ENCODE measurements at places on chromosomes 4 and X. TPM values are rescaled to one million over a fixed set of nuclear protein-coding genes. Genes with fewer than 3 reads are reported as not detected.

DNA sequence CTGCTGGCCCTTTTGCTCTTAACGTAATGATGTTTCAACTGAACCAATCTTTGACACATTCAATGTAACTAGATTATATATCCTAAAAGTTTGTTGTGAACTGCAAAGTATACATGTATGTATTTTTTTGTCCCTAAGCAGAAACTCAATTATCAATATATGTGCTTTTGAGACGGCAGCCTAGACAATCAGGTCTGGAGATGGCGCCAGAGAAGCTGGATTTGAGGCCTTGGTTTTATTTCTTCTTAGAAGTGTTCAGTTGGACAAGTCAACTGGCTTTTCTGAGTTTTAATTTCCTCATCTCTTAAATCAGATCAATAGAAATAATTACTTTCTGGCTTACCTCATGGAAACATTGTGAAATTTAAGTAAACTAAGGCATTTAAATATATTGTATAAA is 62.5 kb downstream of the DCAF8L1 start:
- no peak for DNase-seq
- no peak overlapping the region for H3K4me3 ChIP-seq
- H3K27ac ChIP-seq = no peak overlapping the region
- no peaks in the 10 kb centered on the region for H3K4me1 ChIP-seq
- H3K36me3 ChIP-seq = no peaks in the 10 kb centered on the region

DNA sequence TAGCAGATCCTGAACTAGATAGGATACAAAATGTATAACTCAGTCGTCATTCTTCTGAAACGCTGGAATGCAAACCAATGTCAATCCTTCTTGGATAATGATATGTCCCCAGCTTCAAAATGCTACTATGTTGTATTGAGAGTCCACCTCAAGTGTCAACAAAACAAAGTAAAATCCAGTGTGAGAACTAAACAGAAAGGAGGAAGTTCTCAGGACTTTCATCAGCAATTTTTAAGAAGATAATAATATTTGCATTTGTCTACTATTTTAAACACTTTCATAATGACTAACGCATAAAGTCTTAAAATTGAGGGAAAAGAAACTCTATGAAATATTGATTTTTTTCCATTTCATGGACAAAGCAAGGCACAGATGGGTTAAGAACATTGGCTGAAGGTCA is 36.3 kb downstream of the SOD3 start:
- H3K36me3 ChIP-seq = no peaks in the 10 kb centered on the region
- no peak overlapping the region for H3K27ac ChIP-seq
- no peak for DNase-seq
- H3K4me3 ChIP-seq = no peak overlapping the region

DNA sequence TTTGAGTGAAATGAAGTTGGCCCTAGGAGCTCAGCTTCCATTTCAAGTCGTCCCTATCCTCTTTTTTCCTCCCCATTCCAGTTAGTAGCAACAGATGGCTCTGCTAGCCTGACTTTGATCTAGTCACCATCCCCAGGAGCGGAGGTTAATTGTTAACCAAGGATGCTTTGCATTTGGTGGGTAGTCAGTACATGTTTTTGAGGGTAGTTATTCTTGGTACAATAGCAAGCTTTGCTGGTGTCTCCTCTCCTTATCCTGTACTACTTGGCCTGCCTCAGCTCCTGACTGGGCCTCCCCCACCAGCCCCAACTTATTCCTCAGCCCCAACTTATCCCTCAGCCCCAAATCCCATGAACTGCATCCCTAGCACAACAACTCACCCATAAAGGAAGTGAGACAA is 14.8 kb upstream of the RTL5 start:
- H3K4me3 ChIP-seq = no peak overlapping the region
- no peaks in the 10 kb centered on the region for H3K36me3 ChIP-seq
- H3K4me1 ChIP-seq = no peaks in the 10 kb centered on the region
- H3K27me3 ChIP-seq = no peaks in the 10 kb centered on the region
- no peak overlapping the region for H3K27ac ChIP-seq

- H3K27me3 ChIP-seq = no peaks in the 10 kb centered on the region
- H3K27ac ChIP-seq = no peak overlapping the region
- H3K36me3 ChIP-seq = no peaks in the 10 kb centered on the region
- no peaks in the 10 kb centered on the region for H3K4me1 ChIP-seq
Observed at GRCh38 chrX:54788446-54788845, 9.6 kb downstream of the ITIH6 start.

GRCh38 chrX:97563531-97564133 is 679.9 kb downstream of the RPA4 start:
- H3K27ac ChIP-seq = no peak overlapping the region
- H3K27me3 ChIP-seq = no peaks in the 10 kb centered on the region
- no peak overlapping the region for H3K4me3 ChIP-seq
- no peaks in the 10 kb centered on the region for H3K4me1 ChIP-seq
- no peak for DNase-seq

Gene NAT8L
- 5.0 TPM for total RNA-seq

Data from endodermal cell (in vitro differentiated cells).